ENCODE measurements at places on chromosomes 3 and 15. TPM values are rescaled to one million over a fixed set of nuclear protein-coding genes. Genes with fewer than 3 reads are reported as not detected.

ISG20 gene
- total RNA-seq = 14.9 TPM

GREM1 gene
- 0.41 TPM for total RNA-seq

CTXN2 gene
- 0.05 TPM for total RNA-seq

IL5RA gene
- total RNA-seq = not detected

DRD3 gene
- total RNA-seq = not detected

KIF15 gene
- total RNA-seq = 12.2 TPM

CMSS1 gene
- total RNA-seq = 86.3 TPM

TRANK1 gene
- 3.2 TPM for total RNA-seq

NR2E3 gene
- 0.98 TPM for total RNA-seq

AQP9 gene
- total RNA-seq = not detected
